ENCODE measurements at places on chromosomes 3 and 15.

- DNase-seq, result no peak
Observed at GRCh38 chr15:41565702-41566101, 6.7 kb downstream of the TYRO3 start.

GRCh38 chr15:33045066-33045810 is 149.3 kb downstream of the FMN1 start:
- DNase-seq, result no peak

DNA sequence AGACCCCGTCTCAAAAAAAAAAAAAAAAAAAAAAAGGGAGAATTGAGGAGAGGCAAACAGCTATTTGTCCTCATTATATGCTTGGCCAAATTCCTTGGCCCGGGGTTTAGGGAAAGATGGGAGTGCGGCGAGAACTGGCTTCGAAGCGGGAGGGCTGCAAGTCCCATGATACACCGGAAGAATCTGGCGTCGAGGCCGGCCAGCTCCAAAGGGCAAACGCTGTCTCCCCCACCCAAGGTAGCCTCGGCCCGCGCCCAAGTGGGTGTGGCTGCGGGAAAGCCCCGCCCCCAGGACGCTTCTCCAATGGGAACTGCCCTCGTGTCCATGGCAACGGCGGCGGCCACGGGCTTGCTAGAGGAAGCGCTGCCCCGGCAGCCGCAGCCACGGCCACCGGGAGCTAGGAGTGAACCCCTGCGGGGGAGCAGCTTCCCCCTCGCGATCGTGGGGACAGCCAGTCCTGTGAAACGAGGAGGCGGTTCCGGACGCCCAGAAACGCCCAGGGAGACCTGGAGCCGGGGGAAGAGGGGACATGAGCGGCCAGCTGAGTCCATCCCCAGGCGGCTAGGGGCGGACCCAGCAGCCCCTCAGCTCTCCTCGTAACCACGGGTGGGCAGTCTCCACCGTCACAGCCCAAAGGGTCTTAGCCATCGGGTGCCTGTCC is at the start of gene TTLL13:
TSS of gene TTLL13 (plus strand) at position 354 of the 661 bp plus-strand sequence. CDS start 1,075 bp downstream, outside the sequence.
- peak; percentile 39 for DNase-seq

- DNase-seq, result no peak
Observed at GRCh38 chr3:190494907-190495306, 19.0 kb upstream of the IL1RAP start.

- DNase-seq, result no peak
Observed at GRCh38 chr15:92881211-92881754, 18.8 kb upstream of the CHD2 start.

All from stimulated activated CD8-positive, alpha-beta memory T cell treated with anti-CD3 and anti-CD28 coated beads, Interleukin-15, amount 100 ng/mL, for 4 hours (primary cell).